ENCODE measurements at places on chromosomes 6 and 20.

GRCh38 chr6:26520237-26520849 lies 17.8 kb upstream of the HMGN4 start:
- DNase-seq: peak; percentile 9

DNA sequence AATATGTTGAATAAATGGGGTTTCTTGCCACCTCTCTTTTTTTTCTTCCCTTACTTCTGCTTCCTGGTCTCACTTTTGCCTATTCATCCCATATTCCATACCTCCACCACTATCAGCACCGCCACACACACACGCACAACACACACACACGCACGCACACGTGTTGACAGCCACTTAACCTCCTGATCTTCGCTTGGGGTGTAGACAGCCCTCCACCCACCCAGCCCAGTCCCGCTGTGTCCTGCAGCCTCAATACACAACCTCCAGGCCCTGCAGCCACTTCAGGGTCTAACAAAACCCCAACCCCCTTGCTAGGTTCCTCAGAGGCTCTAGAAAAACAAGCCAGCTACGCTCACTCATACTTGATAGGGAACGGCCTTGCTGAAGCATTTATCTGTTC lies 72.3 kb downstream of the LINC00237 start:
- DNase-seq: no peak

- no peak for DNase-seq
Measured at GRCh38 chr6:45327956-45328522, at the start of gene RUNX2. RUNX2 (plus strand) TSS chr6:45328330; CDS start chr6:45328727, 397 bp downstream.

GRCh38 chr6:114936080-114936479 lies 593.3 kb upstream of the HS3ST5 start:
- no peak for DNase-seq

All from CD4-positive, CD25-positive, alpha-beta regulatory T cell (primary cell).